ENCODE measurements at places on chromosomes 5 and 9.

GRCh38 chr5:151318850-151319732, 15.5 kb upstream of the SLC36A3 start:
- DNase-seq, result no peak

GRCh38 chr5:176491101-176491502, 42.9 kb downstream of the FAF2 start:
- no peak for DNase-seq

DNA sequence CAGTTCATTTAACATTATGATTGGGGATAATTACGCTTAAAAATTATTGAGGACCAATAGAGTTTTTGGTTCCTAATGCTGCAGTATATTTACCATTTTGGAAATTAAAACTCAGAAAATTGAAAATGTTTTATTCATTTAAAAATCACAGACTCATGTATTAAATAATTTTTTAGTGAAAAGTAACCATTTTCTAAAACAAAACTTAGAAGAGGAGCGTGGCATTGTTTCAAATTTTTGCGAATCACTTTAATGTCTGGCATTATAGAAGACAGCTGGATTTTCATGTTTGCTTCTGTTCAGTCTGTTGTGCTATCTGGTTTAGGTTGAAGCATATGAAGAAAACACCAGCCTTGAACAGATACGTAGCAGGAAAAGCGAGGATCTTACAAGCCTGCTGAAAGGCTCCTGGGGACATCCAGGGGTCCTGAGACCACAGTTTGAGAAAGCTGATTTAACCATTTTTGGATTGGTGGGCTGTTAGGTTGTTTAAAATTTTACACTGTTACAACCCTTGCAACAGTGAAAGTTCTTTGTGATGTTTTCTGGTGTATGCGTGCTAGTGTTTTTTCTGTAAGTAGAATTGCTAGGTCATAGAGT, 1.6 kb downstream of the ZFYVE16 start:
- DNase-seq, result no peak

DNA sequence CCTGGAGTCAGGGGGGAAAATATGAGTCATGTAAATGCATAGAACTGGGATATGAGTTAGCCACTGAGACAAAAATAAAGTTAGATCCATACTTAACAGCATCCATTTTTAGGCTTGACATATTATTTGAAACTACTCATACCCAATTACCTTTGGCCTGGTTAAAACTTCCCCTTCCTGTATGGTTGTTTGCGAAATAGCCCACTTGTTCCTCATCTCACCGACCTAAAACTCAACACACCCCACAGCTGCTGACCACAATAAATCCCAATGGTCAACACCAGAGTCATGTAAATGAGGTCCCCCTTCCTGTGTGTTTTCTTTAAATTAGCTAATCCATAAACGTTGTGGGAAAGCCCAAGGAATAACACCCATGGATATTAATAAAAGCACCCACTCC, 55.2 kb upstream of the TMEM215 start:
- no peak for DNase-seq

GRCh38 chr5:143561219-143561618, 157.7 kb upstream of the NR3C1 start:
- no peak for DNase-seq

- no peak for DNase-seq
Observed at GRCh38 chr9:90249094-90249493, 393.5 kb downstream of the DIRAS2 start.

GRCh38 chr9:117392992-117393391, 21.9 kb downstream of the ASTN2 start:
- no peak for DNase-seq

DNA sequence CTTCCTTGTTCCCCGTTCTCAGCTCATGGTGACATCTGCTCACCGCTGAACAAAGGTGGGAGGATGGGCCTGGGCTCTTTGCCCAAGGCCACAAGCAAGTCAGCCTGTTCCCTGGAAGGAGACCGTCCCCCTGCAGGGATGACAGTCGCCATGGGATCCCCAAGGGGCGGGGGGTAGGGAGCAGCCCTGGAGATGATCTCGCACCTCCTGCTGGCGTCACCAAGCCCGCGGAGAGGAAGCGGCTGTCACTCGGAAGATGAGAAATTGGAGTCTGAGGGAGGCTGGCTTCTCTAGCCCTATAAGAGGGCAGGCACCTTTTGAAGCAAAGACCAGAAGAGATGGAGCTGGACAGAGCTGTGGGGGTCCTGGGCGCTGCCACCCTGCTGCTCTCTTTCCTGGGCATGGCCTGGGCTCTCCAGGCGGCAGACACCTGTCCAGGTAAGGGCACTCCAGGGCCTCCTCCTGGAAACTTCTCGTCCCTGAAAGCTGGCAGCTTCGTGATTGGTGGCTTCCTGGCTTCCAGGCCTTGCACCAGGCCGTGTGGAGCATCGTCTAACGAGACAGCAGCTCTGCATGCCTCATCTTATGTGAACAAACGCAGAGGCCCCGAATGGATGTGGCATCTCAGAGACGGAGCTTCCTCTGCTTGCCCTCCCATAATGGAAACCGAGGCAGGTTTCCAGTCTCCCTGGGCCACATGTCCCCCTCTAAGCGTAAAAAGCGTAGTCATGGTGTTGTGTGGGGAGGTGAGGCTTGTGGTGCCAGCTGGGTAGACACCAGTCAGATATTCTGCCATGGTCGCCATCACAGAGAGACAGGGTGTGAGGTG, at the start of gene FCN2:
FCN2 (plus strand) TSS at position 327 of the 829 bp plus-strand sequence; CDS start at position 339, 12 bp downstream.
- no peak for DNase-seq

DNA sequence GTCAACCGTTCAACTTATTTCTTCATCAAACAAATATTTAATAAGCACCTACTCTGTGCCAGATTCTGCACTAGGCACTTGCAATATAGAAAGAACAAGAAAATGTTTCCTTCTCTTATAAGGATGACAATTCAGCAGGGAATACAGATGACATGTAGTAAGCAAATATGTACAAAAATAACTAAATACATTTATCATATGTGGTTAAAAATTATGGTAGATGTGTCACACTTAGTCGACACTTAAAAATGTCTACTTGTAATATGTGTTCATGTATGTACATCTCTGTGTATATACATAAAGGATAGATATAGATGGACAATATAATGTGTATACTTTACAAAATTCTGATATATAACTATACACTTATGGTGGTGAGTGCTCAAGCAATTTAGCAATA, 417.0 kb upstream of the MEF2C start:
- no peak for DNase-seq

DNA sequence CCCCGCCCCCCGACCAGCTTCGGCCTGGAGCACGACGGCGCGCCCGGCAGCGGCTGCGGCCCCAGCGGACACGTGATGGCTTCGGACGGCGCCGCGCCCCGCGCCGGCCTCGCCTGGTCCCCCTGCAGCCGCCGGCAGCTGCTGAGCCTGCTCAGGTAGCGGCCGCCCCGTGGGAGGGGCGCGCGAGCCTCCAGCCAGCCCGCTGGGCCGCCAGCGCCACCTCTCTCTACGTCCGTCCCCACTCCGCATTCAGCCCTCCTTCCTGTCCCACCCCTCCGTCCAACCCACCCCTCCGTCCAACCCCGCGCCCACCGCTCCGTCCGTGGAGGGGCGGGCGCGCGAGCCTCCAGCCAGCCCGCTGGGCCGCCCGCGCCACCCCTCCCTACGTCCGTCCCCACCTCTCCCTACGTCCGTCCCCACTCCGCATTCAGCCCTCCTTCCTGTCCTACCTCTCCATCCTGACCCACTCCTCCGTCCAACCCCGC, 6.5 kb downstream of the ADAMTS13 start:
- DNase-seq, result no peak

- DNase-seq, result no peak
Observed at GRCh38 chr9:120807607-120808379, 14.6 kb upstream of the FBXW2 start.

DNA sequence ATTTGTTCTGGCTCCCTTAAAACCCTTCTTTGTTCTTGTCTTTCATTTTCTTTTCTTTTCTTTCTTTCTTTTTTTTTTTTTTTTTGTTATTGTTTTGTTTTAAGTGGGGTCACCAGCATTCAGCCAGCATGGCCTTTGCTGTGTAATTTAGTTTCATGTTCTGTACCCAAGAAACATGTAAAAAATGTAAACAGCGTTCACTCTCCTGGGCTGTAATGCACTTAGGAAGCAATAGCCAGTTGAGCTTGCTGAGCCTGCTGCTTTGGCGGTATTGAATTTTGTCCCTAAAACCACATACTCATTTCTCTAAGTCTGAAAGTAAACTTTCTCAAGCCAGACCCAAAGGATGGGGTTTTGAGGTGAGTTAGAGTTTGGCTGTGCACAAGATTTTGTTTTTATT, 158.6 kb downstream of the PAPPA start:
- DNase-seq, result no peak

- no peak for DNase-seq
Observed at GRCh38 chr9:113475992-113476391, 12.5 kb downstream of the RGS3 start.

Measured in GM06990 (cell line).